Transverse colon (tissue), 4 donors: ENCODE measurements at places on chromosomes 4 and X. TPM values are rescaled to one million over a fixed set of nuclear protein-coding genes. Genes with fewer than 3 reads are reported as not detected.

- DNase-seq, result no peak
These were observed 535.2 kb downstream of the GALNTL6 start for GRCh38 chr4:172348426-172348825.

DNA sequence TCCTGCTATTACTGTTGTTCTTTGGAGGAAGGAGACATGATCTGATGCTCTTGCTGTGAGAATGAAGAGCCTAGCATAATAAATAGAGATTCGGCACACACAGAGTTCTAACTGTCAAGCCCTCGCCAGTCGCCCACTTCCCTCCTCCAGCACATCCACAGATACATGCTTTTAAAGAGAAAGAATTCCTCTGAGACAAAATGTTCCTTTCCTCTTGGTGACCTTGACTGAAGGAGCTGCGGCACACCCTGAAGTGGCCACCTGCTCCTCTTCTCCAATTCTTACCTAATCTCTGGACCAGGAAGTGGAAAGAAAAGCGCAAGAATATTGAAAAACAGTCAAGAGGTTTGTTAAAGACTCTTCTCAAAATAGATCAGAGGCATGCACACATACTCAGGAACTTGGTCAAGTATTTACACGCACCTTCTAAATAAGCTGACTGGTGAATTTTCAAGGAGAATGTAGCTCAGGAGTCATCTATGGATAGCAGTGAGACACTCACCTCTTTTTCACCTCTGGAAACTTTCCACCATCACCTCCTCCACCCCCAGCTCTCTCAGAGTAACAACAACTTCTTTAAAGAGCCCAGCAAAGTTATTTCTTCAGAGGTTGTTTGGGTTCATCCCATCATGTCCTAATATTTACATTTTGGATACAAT is 95.4 kb downstream of the PARM1 start:
- no peak for DNase-seq

DNA sequence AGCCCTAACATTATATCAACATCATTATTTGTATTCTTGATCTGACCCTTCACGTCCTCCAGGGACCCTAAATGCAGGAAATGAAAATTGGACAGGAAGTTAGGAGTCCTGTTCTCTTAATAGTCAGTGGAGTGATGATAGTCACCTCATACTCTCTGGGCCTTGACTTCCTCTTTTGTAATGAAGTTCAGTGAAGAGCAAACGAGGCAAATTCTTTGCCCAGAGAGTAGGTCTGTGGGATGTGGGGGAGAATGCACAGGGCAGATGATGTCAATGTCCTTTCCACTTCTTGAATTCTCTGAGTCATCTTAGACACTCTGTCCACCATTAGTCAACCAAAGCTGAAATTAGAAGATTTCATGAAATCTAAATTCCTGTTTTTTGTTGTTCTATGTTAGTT is 17.1 kb upstream of the GPRIN3 start:
- no peak for DNase-seq

PSAPL1 gene
- total RNA-seq, result not detected

GAB1 gene
- total RNA-seq, result 33.0 TPM

- no peak for DNase-seq
These were observed 45.0 kb downstream of the TEC start for GRCh38 chr4:48224606-48225005.

DNA sequence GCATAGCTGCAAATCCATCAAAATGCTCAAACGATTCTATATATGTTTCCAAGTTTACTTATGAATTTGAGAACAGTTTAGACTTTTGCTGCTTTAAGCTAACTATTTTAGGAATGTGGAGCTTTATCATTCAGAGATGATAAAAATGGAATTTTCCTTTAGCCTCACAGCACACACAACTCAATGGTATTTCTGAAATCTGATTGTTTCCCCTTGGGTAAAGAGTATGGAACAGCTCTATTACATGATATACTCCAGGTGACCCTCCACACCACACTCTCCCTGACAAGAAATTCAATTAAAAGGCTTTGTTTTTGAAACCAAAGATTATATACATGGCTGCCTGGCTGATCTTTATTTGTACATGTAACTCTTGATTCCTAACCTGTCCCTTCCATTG is 120.0 kb downstream of the LUZP4 start:
- DNase-seq, result no peak

- DNase-seq, result no peak
These were observed 22.9 kb downstream of the CCDC149 start for GRCh38 chr4:24889991-24890390.

ARMCX1 gene
- total RNA-seq, result 15.6 TPM

DNA sequence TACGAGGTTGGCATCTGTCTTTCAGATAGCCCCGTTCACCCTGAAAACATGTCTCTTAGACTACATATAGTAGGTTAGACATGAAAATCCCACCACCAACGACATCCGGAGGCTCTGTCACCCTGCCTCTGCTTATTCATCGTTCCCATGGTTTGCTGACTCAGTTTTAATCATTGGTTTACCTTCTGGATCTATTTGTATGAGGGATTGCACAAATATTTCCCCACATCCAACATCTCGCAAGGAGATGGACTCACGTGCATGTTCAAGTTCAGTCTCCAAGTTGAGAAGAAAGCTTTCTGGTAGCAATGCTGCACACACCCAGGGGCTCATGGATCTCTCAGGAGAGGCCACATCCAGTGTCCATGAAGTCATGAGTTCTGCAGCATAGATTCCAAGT is 10.8 kb downstream of the CETN2 start:
- no peak for DNase-seq

GRCh38 chr4:7186516-7187167 is 5.7 kb upstream of the SORCS2 start:
- DNase-seq, result no peak

DNA sequence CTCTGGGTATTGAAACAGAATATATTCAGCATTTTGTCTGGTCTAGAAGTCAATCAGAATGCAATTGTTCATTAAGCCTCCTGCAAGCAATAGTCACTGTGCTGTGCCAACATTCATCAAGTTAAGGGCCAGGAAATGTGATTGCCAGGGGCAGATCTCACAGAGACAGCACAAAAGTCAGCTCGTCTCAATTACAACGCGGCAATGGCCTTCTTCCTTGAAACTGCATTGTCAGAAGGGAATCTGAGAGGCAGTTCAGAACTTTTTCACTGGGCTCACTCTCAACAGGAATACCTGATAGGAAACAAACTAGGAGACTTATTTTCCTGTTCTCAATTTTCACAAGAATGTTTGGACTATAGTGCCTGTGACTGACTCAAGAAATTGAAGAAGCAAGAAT is 131.1 kb upstream of the NR3C2 start:
- no peak for DNase-seq

TLL1 gene
- 2.0 TPM for total RNA-seq

DNA sequence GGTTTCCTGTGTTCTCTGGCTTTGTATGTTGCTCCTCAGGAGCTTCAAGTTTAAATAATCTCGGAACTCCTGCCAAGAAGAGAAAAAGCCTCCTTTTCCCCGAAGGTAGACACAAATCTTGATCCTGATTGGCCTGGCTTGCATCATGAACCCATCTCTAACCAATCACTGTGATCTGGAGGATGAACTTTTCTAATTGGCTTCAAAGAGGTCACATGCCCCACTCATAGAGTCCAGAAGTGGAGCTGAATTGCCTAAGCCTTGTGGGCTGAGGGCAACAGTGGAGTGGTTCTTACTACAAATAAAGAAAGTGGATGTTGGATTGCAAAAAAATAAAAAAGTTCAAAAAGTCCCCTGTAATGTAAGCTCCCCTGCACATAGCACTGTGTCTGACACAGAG is 245.9 kb downstream of the MID1IP1 start:
- DNase-seq, result no peak

GRCh38 chr4:85402371-85402770 is 72.6 kb upstream of the ARHGAP24 start:
- DNase-seq, result no peak

MAGEA1 gene
- not detected for total RNA-seq

ITIH6 gene
- total RNA-seq, result not detected

DNA sequence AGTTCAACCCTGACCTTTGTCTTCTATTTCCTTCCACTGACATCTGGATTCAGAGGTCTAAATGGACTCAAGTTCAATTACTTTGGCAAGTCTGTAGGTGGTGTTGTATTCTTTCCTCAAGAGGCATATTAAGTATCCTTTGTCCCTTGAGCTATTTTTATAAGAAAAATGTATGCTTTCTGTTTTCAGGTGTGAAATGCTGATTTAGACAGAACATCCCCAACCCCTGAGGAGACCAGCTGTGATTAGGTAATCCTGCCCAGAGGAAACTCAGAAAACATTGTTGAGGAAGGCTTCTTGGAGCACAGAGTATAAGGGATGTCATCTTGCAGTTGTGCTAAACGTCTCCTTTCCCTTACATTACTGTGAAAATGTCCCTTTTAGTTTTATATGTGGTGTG is 46.6 kb upstream of the EGFL6 start:
- no peak for DNase-seq

CTBP1 gene
- 214 TPM for total RNA-seq

- no peak for DNase-seq
These were observed 108.2 kb upstream of the ADRA2C start for GRCh38 chr4:3657902-3658529.

- DNase-seq, result no peak
These were observed 14.5 kb downstream of the FHDC1 start for GRCh38 chr4:152950402-152951274.

- no peak for DNase-seq
These were observed 196.9 kb downstream of the ANAPC10 start for GRCh38 chr4:144901141-144901540.

- no peak for DNase-seq
These were observed 36.4 kb upstream of the PLAC1 start for GRCh38 chrX:134694333-134695322.

RBM46 gene
- not detected for total RNA-seq

DNA sequence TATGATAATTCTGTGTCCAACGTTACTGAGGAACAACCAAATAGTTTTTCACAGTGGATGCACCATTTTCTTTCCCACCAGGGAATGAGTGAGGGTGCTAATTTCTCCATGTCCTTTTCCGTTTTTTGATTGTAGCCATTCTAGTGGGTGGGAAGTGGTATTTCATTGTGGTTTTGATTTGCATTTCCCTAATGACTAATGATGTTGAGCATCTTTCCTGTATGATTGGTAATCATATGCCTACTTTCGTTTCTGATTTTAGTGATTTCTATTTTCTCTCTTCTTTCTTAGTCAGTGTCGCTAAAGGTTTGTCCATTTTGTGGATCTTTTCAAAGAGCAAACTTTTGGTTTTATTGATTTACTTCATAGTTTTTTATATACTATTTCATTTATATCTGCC is 32.1 kb upstream of the TEX13D start:
- no peak for DNase-seq

SNCA gene
- total RNA-seq, result 2.2 TPM

GRCh38 chr4:137661693-137662092 is 129.4 kb upstream of the PCDH18 start:
- no peak for DNase-seq

- no peak for DNase-seq
These were observed 26.0 kb downstream of the BEND2 start for GRCh38 chrX:18194688-18195087.

DNA sequence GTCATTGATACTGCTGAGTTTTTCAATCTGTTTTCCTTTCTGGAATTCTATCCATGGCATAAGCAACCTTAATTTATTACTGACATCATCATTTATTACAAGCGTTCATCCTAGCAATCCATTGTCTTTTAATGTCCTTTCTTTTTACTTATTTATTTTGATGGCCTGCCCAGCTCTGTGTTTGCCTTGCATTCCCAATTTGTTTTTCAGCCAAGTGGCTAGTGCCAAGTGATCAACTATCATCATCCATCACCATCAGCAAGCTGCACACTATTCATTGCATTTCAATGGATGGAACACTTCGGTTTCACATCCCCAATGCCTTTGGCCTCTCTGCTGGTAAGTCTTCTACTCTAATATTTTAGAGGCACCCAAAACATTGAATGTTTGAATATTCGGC is 831.7 kb upstream of the EPHA5 start:
- DNase-seq, result no peak

DNA sequence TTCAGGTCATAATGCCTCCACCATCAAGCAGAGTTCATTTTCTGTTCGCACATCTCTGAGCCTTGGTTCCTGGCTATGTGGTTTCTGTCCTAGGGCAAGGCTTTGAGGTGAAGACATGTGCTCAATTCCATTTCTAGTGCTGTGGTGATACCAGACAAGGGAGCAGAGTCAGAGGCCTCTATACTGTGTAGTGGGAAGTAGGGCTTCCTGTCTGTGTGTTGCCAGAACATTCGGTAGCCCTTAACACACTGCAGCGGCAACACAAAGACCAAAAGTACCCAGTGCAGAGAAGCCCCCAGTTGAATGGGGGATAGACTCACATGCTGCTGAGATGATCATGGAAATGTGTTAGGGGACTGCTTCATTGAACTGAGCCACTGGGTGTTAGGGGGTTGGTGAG is 56.4 kb downstream of the STARD8 start:
- no peak for DNase-seq

CFP gene
- total RNA-seq, result 2.6 TPM

DNA sequence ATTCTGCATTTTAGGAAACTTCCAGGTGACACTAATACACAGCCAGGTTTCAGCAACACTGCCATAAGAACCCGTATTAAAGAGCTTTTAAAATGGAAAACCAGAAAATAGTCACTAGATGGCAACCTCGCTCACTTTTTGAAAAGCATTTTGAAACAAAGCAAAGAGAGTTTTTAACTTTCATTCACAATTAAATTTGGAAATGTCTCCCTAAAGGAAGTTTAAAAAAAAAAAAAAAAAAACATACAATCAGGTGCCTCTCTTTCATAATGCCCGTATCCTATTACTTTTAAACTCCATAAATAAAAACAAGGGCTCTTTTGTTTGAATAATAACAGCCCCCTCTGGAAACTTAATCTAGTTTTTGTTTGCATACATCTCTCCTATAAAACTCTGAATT is 20.3 kb downstream of the MEPE start:
- no peak for DNase-seq

- DNase-seq, result no peak
These were observed 132.2 kb upstream of the NDP start for GRCh38 chrX:44105228-44105913.

GRCh38 chr4:75895744-75896314 is 6.4 kb downstream of the PPEF2 start:
- DNase-seq, result no peak

ALB gene
- not detected for total RNA-seq

RHOXF1 gene
- total RNA-seq, result not detected

- no peak for DNase-seq
These were observed 676.4 kb upstream of the INTU start for GRCh38 chr4:126956184-126956897.

GRCh38 chrX:10102046-10102704 is 54.6 kb upstream of the CLCN4 start:
- no peak for DNase-seq

- DNase-seq, result no peak
These were observed 27.0 kb upstream of the PRPS1 start for GRCh38 chrX:107601326-107601725.

POU4F2 gene
- total RNA-seq, result not detected

BGN gene
- total RNA-seq, result 3.8 TPM

ZNF674 gene
- total RNA-seq, result 6.6 TPM

GRCh38 chr4:175422331-175422730 is 389.7 kb downstream of the GPM6A start:
- no peak for DNase-seq

DNA sequence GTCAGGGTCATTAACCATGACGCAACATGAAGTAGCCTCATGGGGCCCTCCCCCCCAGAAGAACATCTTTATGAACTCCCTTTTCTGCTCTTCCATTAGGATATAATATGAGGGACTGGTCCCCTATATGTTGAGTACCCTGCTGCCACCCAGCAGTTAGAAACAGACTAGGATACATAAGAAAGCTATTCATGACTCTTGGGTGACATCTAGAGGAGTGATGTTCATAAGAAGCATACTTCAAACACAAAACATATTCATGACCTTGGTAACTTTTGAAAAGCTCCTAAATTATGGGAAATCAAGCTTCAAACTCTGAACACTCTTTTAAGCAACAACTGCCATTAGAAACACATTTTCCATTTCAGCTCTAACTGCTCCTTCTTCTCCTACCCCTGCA is 155.2 kb upstream of the SPIN4 start:
- no peak for DNase-seq

ZNF185 gene
- total RNA-seq, result 4.1 TPM
